Stimulated activated CD8-positive, alpha-beta memory T cell treated with anti-CD3 and anti-CD28 coated beads, Interleukin-15, amount 100 ng/mL, for 24 hours (primary cell): ENCODE measurements at places on chromosomes 2 and 18.

DNA sequence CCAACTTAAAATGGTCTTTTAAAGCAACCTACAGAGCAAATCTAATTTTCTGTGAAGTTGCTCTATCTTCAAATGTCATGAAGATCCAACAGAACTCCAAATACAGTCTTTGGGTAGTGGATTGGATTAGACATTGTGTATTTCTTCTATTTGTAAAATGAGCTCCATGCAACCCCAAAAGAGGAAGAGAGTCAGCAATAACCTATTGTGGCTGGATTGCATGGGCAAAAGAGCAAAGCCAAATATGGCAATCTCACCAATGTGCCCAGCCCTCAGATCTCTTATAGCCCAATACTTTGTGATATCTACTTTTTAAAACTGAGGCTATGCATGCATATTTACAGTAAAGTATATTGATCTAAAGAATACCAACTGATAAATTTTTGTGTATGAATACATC is 146.3 kb downstream of the TXNL1 start:
- no peak for DNase-seq

- DNase-seq, result no peak
Measured at GRCh38 chr18:79211844-79212243, 142.7 kb downstream of the ATP9B start.

DNA sequence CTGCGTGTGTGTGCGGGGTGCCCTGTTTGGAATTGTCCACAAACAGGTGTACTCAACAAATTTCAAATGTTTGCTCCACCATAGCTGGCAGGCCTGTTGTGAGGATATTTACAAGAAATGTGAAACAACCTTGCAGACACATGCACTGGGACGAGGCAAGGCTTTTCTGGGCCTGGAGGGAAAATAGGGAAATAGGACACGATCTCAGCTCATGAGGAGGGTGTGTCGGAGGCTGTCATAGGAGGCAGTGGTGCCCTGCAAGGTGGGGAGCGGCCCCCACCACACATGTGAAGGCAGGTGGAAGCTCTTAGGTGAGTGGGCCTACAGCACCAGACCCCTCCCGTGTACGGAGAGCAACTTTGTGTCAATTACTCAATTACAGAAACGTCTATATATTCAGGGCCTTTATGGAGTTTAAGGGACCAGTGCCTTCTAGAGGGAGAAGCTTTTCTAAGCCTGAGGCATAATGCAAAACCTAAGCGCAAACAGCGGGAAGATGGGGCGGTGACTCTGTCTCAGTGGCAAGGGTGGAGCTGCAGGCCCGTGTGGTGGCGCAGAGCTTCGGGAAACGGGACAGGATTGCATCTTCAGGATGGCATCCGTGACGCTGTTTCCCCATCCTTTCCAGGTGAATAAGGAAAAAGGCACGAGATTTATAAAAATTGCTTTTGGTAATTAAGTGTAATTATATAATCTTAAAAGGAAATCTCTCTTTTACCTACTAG is 48.0 kb downstream of the RNF144A start:
- no peak for DNase-seq

DNA sequence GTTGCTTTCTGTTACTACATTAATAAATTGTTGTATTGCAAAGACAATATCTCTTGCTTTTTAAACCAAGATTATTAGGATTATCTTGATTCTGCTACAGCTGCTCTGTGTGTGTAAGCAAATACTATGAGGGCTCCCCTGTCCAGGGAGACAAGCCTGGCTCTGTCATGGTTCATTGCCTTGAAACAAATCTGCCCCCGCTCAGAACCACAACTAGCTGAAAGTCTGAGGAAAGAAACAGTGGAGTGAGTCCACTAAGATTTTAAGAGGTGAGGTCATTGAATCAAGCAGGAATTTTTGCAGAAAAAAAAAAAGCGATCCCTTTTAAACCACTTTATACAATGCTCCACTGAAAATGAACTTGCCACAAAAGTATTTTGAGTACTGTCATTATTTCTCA is 30.8 kb upstream of the LRRTM4 start:
- DNase-seq, result no peak

DNA sequence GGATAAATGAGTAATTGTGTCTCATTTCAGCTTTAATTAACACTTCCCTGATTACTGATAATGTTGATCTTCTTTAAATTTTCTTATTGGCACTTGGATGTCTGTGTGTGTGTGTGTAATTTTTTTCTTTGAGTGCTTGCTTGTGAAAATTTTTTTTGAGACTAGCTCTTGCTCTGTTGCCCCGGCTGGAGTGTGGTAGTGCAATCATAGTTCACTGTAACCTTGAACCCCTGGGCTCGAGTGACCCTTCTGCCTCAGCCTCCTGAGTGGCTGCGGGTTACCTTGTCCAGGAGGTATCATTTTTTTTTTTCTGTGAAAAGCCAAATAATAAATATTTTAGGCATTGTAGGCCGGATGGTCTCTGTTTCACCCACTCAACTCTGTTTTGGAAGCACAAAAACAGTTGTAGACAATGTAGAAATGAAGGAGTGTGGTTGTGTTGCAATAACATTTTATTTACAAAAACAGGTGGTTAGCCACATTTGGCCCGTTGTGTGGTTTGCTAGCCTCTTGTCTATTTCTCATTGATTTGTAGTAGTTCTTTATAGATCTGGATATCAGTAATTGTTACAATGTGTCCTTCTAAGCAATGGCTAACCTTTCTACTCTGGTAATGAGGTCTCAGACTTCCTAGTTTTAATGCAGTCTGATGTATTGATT is 7.9 kb downstream of the IL1RL2 start:
- DNase-seq, result no peak

- DNase-seq, result no peak
Measured at GRCh38 chr2:117199511-117199910, 615.0 kb upstream of the DDX18 start.

GRCh38 chr2:74632209-74632938 is 15.8 kb downstream of the M1AP start:
- DNase-seq, result no peak

DNA sequence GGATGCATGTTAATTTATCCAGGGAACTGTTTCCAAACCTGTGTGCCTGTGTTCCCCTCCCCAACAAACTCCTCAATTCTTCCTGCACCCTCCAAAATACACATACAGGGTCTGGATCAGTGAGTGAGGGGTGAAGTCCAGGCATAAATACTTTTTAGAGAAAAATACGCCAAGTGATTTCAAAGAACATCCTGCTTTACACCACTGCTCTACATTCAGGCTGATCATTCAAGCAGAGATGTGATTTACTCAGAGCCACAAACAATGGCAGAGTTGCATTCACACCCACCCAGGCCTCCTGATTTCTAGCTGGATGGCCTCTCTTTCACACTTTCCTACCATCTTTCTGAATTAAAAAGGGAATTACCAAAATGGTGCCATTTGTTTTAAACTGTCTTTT is 289.5 kb upstream of the SLC14A2 start:
- no peak for DNase-seq

DNA sequence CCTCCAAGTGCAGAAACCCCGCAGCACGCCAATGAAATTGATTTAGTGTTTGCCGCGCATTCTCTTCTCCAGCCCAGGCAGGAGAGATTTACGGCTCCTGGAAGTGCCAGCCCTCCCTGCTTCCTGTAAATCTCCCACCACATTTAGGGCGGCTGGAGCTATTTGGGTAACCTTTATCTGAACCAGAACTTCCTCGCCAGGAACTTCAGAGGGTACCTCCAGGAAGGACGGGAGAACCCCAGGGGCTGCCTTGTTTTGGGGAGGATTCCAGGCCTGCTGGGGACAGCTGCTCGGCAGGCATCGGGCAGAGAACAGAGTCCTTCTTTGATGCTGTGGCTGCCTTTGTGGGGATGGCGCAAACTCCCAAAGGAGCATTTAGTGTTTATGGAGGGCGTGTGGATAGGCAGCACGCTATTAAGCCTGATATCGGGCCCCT is 122.0 kb upstream of the MYCN start:
- DNase-seq, result no peak

GRCh38 chr2:161063157-161063945 is 96.9 kb upstream of the TANK start:
- peak; percentile 11 for DNase-seq

DNA sequence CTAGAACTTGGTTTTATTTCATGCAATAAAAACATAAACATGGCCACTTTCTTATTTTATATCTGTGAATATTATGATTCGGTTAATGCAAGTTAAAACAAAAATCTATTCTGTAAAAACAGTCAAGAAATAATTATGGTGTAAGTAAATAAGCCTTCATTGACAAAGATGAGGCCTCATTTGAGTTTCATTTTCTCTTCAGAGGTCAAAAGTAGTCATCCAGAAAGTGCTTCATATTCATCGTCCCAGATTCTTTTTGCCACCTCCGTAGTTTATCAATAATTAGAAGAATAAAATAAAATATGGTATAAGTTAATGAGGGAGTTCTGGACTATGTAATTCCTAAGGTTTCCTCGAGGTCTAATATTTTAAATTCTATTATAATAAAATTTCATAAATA is 19.4 kb upstream of the HNRNPA3 start:
- no peak for DNase-seq

- no peak for DNase-seq
Measured at GRCh38 chr2:162090109-162090508, 16.1 kb upstream of the DPP4 start.

DNA sequence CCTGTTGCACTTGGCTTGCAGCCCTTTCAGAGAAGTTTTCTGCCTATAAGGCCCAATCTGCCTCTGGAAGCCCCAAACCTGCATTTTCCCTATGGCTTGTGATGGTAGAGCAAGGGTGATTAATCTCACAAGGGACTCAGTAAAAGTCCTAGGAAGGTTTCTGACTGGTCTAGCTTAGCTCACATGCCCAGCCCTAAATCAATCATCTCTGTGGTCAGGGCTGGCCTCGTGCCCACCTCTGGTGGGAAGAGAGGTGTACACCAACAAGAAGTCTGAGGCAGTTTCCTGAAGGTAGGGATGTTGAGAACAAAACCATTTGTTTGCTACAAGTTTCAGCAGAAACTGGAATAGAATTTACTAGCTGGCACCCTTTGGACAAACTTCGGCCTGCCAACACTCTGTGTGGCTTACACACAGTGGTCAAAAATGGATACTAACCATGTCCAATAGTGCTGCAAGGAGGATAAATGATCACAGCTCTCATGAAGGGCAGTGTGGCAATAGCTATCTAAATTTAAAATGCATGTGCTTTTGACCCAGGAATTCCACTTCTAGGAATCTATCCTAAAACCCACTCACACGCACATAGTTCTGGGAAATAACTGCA is 96.4 kb downstream of the EN1 start:
- DNase-seq, result no peak

DNA sequence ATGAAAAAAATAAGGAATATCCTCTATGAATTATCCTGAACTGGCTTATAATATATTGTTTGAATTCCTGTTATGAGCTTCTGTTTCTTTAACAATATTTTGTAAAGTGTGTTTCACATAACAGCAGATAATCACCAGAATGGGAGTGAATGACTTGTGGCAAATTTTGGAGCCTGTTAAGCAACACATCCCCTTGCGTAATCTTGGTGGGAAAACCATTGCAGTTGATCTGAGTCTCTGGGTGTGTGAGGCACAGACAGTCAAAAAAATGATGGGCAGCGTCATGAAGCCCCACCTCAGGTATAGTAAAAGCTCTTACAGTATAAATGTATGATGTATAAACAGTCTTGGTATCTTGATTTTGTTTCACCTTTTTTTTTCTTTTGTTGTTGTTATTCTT is 5.9 kb downstream of the GEN1 start:
- no peak for DNase-seq

DNA sequence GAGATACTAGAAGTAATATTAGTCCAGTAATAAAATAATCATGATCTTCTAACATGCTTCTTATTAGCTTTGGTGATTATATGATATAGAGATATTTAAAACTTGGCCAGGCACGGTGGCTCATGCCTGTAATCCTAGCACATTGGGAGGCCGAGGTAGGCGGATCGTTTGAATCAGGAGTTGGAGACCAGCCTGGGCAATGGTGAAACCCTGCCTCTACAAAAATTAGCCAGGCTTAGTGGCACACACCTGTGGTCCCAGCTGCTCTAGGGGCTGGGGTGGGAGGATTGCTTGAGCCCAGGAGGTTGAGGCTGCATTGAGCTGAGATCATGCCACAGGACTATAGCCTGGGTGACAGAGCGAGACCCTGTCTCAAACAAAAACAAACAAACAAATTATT is 87.0 kb downstream of the WDR7 start:
- no peak for DNase-seq

DNA sequence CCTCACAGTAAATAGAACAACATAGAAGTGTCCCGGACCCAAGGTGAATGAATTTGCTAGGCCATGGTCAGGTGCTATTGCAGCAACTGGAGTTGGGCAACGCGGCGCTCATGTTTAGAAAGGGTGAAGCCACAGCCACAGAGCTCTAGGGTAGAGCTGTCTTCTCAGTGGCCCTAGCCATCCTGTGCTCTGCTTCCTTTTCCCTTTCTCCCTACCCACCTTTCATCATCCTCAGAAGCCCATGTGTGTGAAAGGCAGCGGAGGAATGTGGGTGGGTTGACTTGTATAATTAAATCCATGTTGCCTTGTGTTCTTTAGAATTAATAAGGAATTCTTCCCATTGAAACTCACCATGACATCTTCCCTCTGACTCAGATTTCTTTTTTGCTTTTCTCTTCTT is 336.7 kb downstream of the OSR1 start:
- no peak for DNase-seq

DNA sequence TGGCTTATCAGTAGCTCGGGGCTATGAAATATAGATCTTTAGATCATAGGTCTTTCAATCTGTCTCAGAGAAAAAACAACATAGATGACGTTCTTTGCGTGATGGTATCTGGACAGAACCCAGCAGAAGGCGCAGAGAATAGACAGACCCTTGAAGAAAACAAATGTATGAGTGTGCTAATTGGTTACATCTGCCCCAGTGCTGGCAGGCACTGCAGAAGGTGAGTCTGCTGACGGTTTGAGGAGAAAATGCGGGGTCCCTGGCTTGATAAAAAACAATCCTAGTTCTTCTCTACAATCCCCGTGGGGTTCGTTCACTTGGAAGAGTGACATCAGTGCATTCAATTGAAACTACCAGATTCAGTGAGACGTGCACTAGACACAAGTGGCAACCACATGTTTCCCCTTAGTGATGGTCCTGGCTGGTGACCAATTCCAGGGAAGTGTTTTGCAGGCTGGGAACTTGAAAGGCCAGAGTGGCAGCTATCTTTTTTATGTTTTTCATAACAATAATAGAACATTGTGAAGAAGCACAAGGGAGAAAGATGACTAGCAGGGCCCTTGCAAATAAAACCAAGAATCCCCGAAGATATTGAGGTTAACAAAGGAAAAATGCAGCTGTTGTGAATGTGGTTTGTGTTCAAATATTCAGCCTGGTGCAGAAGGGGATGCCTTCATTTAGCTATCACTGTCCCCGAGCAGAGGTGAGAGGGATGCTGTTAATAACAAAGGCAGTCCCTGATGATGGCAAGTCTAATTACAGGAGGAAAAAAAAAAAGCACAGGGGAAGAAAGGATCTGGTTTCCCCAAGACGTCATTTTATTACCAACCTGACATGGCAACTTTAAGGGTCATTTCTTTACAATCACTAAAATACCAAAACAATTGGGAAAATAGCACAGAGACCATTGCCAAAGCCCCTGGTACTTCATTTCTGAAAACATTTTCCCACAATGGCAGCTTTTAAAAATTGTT is 337.6 kb upstream of the FIGN start:
- no peak for DNase-seq

GRCh38 chr2:8918412-8918811 is 81.0 kb upstream of the KIDINS220 start:
- DNase-seq, result no peak
